ENCODE measurements at places on chromosomes 1 and 21.
A peak's percentile ranks its signal among the peaks of the same experiment; 100 is the strongest.

GRCh38 chr1:206526064-206526911 is 19.0 kb downstream of the RASSF5 start:
- no peak for DNase-seq

DNA sequence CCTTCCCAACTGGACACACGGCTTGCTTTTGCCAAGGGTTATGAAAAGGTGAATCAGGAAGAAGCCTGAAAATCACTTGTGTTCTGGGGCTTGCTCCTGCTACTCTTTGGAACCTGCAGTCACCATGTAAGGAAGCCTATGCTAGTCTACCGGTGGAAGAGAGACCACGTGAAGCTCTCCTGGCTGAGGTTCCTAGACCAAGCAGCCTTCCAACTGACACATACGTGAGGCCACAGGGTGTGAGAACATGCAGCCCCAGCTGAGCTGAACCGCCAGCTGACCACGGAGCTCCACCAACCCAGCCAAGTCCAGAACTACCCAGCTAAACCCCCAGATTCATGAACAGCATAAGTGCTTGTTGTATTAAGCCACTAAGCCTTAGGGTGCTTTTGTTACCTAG is 72.8 kb upstream of the KRTAP19-8 start:
- DNase-seq = no peak

- DNase-seq = no peak
Measured at GRCh38 chr1:114203595-114204128, 50.0 kb upstream of the SYT6 start.

DNA sequence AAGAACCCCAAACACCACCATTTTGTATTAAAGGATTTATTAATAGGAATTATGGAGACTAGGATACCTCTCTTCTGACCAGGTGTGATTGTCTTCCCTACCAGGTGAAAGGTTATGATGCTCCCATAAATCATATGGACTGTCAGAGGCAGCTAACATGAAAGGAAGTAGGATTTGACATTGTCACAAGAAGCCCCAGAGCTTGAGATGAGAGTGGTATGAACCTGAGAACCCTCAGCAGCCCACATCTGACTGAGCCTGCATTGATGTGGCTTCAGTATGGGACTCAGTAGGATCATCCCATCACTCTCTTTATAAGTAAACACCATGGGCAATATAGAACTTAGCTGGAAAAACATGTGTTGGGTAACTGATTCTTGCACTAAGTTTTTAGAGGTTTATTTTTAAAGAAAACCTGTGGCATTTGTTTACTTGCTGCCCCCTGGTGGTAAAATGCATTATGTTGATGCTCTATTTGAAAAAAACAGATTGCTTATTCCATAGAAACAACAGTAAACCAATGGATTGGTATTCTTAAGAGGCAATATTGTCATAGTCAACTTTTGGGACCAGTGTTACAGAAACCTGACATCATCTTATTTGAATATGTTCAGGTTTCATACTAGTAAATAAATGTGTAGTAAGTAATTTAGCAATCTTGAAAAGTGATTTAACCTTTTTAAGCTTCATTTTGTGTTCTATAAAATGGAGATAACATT is 16.6 kb upstream of the CACYBP start:
- peak; percentile 37 for DNase-seq

GRCh38 chr21:45228171-45228641 is 59.5 kb downstream of the POFUT2 start:
- peak; percentile 91 for DNase-seq

GRCh38 chr1:33321178-33321577 is 280 bp upstream of the A3GALT2 start:
- DNase-seq = no peak

- no peak for DNase-seq
Measured at GRCh38 chr21:36926989-36927718, 39.3 kb downstream of the HLCS start.

- DNase-seq = no peak
Measured at GRCh38 chr1:215277532-215277931, 195.0 kb downstream of the KCNK2 start.

DNA sequence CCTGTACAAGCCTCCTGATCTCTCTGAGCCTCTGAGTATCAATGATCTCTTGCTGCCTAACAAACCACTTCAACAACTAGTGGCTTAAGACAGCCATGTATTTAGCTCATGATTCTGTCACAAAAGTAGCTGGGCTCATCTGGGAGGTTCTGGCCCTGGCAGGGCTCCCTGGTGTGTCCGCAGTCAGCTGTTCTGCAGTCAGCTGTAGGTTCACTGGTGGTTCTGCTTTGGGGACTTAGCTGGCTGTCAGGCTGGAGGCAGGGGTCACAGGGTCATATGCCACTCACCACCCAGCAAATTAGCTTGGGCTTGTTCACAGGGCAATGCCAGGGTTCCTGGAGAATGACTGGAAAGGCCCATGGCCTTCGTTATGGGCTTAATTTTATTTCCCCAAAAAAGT is 64.8 kb downstream of the DISP3 start:
- DNase-seq = no peak

Data from central memory CD8-positive, alpha-beta T cell (primary cell).